ENCODE measurements at places on chromosomes 5 and 9.

- no peak for DNase-seq
Measured at GRCh38 chr5:11984196-11984595, 80.0 kb upstream of the CTNND2 start.

DNA sequence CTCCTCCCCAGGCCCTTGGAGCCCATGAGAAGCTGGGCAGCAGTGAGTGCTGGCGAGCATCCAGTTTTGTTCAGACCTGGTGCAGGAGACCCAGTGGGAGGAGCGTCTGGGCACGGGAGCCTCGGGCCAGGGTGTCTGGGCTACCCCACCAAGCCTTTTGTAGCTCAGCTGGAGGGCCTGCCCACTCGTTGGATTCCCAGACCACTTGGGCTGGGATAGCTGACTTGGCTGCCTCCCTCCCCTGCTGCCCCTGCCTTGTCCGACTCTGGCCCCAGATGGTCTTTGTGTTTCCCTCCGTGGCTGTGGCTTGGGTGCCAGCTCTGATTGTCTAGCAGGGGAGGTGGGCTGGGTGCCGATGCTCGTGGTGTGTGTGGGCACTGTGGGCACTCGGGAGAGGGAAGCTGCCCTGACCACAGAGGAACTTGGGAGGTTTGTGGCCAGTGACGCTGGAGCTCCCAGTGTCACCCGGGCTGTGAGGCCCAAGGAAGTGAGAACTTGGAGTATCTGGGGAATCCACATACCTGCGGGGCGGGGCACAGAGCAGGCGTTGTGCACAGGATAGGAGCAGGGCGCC, 47.3 kb downstream of the WNK2 start:
- no peak for DNase-seq

- DNase-seq = no peak
Measured at GRCh38 chr5:165108809-165109208, 1603.4 kb downstream of the MAT2B start.

DNA sequence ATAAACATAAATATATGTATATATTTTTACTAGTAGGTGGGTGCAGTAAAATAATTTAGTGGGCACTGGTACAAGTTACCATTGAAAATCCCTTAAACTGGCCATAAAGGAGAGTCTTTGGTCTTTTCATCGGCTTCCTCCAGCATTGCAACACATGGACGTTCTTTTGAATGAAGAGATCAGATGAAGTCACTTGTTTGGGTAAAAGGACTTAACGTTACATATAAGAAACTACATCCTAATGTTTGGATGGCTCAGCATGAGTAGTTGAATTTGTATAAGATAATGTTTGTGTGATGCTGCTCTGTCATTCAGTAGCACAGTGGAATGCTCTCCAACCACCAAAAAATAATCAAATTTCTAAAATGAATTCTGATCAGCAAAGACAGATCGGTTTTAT, 31.6 kb downstream of the AFAP1L1 start:
- DNase-seq = no peak

DNA sequence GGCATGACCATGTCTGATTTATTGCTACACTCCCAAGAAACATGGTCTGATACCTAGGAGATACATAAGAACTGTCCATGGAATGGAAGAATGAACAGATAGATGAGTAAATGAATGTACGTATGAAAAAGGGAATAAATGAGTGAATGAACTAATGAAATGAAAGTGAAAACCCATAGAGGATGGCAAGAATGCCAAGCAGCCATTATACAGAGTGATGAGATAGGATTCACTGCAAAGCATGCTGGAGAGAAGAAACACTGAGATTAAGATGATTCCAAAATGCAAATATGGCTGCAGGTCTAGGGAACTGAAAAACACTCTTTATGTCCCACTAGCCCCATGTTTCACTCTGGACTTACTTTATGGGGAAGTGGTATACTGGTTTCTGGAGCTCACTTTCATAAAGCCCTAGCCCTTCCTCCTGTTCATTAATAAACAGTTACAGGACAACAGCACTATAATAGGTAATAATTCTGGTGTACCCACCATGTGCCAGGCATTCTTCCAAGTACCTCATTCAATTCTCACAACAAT, 170.3 kb upstream of the RAD23B start:
- no peak for DNase-seq

- peak; percentile 25 for DNase-seq
Measured at GRCh38 chr5:133863857-133864585, 104.4 kb downstream of the C5orf15 start.
